Activated naive CD8-positive, alpha-beta T cell treated with anti-CD3 and anti-CD28 coated beads for 36 hours (primary cell): ENCODE measurements at places on chromosomes 16 and 17.

GRCh38 chr17:71753070-71753469, 367.8 kb upstream of the SOX9 start:
- DNase-seq, result no peak

DNA sequence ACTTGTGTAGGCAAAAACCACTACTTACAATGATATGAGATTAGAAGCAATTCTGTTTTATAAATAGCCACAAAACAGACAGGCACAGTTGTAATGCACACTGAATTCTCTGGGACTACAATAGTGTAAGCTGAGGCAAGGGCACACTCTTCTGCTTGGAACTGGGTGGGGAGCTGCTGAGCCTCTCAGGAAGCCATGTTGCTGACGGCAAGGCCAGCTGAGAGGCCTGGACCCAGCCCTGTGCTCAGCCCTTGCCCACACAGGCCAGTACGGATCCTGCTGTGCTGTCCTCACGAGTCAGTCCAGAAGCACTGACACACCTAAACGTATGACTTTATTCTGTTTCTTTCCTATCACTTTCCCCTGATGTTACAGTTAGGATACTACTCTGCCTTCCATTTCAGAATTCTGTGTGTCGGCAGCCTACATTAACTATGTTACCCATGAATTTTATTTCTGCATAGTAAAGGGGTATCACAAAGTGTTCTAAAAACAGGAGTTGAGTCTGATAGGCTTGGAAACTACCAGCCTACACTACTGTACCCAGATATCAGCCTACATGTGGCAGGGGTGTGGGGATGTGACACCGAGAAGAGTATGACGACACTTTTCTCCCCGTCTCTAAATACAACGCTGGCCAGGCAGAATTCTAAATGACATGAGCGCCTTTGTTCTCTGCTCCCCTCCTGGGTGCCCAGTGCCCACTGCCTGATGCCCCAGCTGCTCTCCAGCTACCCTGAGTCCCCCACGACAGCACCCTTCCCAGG, 41.1 kb upstream of the FAAP100 start:
- DNase-seq, result no peak

- peak; percentile 67 for DNase-seq
Observed at GRCh38 chr17:29760279-29761039, 137.7 kb upstream of the CORO6 start.

DNA sequence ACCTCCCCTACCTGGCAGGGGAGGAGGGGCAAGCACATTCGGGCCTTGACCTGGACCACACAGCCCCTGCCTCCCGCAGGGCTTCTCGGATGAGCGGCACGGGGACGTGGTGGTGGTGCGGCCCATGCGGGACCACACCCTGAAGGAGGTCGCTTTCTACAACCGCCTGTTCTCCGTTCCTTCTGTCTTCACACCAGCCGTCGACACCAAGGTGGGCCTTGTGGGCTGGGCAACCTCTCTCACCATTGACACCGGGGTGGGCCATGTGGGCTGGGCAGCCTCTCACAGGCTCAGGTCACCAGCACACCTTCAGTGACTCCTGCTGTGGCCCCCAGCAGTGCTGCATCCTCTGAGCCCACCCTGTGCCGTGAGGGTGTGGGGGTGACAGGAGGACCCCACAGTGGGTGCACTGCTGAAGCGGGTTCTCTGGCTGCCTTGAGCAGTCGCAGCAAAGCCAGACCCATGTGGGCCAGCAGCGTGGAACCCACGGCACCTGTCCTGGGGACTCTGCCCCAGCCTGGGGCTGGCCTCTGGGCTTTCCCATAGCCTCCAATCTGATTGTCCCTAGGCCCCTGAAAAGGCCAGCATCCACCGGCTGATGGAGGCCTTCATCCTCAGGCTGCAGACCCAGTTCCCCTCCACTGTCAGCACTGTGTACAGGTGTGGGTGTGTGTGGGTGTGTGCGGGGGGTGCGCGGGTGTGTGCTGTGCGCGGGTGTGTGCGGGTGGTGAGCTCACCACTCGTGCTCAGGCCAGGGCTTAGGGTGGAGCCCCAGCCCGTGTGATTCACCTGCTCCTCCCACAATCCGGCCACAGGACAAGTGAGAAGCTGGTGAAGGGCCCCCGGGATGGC, 7.5 kb downstream of the CTU2 start:
- DNase-seq, result no peak

- no peak for DNase-seq
Observed at GRCh38 chr16:81499576-81500380, 55.2 kb downstream of the CMIP start.

- DNase-seq, result no peak
Observed at GRCh38 chr17:9805769-9806168, 14.4 kb upstream of the DHRS7C start.
